Lung microvascular endothelial cell (primary cell): ENCODE measurements at places on chromosomes 5 and 9. TPM values are rescaled to one million over a fixed set of nuclear protein-coding genes. Genes with fewer than 3 reads are reported as not detected.
A peak's percentile ranks its signal among the peaks of the same experiment; 100 is the strongest.

DNA sequence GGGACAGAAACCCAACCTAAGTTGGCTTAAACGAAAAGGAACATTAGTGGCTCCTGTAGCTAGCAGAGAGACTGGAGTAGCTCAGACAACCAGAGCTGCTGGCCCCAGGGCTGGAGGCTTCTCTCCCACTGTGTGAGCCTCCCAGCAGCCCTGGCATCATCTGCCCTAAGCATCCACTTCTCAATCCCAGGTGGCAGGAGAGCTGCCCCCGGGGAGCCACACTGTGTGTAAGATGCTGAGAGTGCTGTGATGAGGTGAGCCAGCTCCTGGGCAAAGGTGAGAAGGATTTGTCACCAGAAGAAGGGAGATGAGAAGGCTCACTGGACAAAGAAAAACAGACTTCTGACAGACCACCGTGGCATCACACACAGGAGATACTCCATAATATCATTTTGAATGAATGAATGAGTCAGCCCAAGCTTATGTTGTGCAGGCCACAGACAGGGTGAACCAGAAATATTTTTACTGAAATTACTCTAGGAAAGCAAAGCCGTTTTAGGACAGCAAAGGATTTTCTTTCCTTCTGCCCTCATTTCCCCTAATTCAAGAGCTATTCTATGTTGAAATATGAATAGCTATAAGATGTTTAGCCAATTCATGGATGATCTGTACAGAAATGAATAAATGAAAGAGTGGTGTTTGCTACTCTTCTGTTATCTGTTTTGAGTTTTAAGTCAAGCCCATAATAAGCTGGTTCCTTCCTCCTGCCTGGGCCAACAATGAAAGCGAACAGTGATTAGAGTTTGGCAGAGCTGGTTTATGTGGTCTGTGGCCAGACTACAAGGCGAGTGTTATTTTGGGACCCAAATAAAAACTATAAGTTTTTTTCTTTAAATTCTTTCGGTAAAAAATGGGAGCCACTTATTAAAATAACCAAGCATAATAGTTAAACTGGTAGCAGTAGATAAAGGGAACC is 57.4 kb upstream of the ECM2 start:
- peak; percentile 52 for DNase-seq

DNA sequence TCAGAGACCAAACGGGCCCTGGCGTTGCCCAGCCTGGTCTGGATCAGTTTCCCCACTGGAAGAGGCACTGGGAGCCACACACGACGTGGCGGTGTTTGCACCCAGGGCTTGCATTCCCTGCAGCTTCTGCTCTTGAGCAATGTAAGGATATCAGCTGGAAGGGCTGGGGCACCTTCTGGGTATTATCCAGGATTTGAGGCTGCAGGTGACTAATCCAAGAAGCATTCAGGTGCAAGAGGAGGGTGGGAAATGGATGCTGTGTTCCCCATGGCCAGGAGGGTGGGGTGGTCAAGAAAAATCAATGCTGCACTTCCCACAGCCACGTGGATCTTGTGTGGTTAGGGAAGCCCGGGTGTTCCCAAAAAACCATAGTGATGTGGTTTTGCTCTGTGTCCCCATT is 430.9 kb downstream of the IRX2 start:
- no peak for DNase-seq

DNA sequence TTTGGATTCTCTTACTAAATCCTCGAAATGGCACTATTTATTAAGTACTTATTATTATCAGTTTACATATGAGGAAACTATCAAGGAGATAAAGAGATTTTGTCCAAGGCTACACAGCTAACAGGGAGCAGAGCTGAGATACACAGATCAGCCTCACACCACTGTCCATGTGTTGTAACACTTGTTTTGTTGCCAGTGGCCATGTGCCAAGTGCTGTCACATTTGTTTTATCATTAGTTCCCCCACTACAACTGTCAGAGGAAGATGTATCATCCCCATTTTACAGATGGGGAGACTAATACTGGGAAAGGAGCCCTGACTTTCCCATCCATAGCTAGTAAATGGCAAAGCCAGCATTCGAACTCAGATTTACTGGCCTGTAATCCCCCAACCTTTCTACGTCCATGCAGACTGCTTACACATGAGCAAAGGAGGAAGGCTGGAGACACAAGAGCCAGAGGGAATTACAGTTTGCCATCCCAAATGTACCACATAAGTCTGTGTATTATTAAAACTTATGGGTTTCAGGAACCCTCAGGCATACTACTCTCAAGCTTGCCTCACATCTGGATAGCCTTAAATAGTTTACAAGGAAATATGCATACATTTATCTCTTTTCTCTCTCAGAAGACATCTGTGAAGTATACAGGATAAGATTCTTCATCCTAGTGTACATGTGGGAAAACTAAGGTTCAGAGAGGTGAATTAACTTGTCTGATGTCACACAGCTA is 25.1 kb downstream of the PAPPA start:
- no peak for DNase-seq

DNA sequence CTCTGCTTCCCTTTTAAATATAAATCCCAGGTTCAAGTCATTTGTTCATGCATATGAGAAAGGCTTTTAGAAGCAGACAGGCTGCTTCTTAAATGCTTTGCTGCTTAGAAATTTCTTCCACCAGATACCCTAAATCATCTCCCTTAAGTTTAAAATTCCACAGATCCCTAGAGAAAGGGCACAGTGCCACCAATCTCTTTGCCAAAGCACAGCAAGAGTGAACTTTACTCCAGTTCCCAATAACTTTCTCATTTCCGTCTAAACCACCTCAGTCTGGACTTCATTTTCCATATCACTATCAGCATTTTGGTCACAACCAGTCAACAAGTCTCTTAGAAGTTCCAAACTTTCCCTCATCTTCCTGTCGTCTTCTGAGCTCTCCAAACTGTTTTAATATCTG is 679.8 kb upstream of the FTMT start:
- DNase-seq: peak; percentile 3

DNA sequence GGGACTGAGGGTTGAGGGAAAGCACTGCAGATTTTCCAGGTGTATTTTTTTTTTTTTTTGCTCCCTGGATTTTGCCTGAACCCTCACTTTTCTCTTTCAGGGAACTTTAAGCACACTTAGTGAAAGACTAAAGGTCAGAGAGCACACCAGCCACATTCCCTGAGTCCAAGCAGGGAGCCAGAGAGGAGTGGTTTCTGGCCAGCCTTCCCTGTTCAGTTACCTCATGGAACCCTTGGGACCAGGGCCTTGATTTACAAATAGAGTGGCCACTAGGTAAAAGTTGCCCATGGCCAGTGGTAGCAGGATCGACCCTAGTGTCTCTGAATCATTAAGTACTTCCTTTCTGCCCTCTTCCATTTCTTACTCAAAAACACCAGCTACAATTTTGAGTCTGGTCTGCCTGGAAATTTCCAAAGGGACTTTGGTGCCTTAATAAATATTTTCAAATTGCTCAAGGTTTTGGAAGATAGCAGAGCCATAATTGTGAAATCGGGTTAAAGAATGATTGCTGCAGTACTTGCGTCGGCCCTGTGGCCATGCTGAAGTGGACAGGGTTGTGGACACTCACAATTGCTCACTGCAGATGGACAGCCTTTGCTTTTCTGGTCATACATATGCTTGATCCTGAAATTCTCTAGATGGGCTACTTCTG is 14.5 kb downstream of the PALM2AKAP2 start:
- DNase-seq: no peak

Gene TMOD1
- total RNA-seq: 0.65 and 0.79 TPM in 2 replicates
